ENCODE measurements at places on chromosomes 5 and 9.

GRCh38 chr5:121949885-121950284 is 11.9 kb upstream of the SRFBP1 start:
- DNase-seq: no peak

GRCh38 chr5:81787474-81788242 is 36.8 kb upstream of the SSBP2 start:
- DNase-seq: peak; percentile 35

DNA sequence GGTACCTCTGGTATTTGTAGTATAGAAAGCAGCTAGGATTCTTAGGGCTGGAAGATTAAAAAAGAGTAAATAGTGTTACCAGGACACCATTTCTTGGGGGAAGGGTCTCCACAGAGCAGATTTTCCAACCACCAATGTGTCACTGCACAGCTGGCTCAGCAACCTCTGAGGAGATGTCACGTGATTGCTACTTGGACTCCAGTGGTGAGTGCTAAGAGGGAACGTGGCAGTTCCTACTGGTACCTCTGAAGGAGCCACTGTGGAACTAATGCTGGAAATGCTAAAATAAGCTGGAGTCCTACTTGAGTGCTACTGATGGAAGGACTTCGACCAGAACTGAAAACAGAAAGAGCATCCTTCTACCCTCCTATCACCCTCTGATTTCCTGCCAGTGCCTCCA is 36.1 kb upstream of the SPDL1 start:
- DNase-seq: no peak

DNA sequence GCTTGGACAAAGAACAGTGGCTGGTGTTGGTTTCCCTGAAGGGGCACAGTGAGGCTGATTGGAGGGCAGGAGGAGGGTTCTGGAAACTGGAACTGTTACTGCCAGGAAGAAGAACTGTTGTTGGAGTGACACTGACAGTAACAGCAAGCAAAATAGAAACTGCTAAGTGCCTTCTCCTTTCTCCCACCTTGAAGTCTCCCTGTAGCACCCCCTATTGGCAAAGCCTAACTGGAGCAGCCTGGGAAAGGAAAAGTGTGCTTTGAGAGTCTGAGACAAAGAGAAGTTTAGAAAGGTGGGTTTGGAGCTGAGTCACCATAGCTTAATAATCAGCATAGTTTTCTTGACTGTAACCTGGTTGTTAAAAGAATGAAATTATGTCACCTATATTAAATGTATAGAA is 2.5 kb upstream of the TMEM174 start:
- peak; percentile 57 for DNase-seq

GRCh38 chr5:72066705-72067107 is 40.6 kb upstream of the MAP1B start:
- DNase-seq: no peak

DNA sequence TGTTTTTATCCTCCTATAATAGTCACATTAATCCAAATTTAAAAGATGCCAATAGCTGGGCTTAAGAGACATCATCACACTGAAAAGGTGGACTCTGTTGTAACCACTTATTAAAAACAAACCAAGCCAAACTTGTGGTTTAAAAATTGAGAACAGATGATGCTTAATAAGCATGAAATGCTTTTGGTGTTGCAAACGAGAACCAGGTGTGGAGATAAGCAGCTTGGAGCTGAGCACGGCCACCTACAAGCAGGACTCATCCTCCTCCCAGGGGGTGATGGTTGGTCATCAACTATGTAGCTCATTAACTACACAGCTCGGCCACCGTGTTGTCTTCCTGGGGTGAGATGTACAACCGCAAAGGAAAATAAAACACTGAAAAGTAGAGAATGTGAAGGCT is 154.4 kb downstream of the NPR3 start:
- DNase-seq: no peak

Data from iPS DF 6.9 (cell line).